ENCODE measurements at places on chromosomes 16 and 17.

DNA sequence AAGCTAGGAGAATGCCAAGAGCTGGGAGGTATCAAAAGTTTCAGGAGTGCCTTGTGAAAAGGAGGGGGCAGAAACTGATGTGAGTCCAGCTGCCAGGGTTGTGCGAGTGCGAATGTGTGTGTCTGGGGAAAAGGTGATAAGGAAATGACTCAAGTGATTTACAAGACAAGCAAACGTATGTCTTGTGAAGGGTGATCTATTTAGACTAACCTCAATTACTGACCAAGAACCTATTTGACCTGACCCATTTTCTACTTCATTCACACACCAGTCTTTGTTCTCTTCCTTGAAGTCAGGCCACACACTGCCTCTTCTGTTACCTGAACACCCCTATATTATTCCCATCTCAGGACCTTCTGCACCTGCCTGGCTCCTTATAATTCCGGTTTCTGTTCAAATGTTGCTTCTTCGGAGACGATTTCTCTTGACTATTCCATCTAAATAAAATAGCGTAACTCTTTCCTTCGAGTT is 1.0 kb downstream of the GDE1 start:
- no peak for DNase-seq

- peak; percentile 26 for DNase-seq
Measured at GRCh38 chr17:29115961-29116803, 64.0 kb downstream of the MYO18A start.

DNA sequence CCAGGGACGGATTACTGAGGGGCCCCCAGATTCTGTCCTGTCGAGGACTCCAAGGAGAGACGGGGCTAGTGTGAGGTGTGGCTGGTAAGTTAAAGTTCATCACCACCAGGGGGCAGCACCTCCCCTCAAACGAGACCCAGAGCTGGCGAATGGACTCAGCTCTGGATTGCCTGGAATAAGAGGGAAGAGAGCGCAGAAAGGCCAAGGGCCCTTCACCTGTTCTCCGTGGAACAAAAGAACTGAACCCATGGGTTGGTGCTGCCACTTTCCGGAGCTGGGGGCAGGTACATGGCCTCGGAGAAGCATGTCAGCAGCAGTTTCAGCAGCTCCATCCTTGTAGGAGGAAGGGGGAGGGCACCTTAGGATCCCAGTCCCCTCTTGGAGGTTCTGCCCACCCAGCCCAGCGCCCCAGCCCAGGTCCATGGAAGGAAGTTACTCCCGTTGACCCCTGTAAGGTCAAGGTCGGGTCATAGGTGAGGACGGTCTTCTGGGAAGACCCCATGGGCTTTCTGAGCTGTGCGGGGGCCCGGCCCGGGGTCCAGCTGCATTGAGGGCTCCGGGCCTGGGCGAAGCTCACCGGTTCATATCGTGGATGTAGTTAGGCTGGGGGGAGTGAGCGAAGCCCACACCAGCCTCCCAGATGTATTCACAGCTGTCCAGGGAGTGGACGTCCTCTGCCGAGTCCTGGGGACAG is 10.8 kb downstream of the HID1 start:
- DNase-seq, result peak; percentile 71

- no peak for DNase-seq
Measured at GRCh38 chr16:52398491-52398960, 148.4 kb downstream of the TOX3 start.

DNA sequence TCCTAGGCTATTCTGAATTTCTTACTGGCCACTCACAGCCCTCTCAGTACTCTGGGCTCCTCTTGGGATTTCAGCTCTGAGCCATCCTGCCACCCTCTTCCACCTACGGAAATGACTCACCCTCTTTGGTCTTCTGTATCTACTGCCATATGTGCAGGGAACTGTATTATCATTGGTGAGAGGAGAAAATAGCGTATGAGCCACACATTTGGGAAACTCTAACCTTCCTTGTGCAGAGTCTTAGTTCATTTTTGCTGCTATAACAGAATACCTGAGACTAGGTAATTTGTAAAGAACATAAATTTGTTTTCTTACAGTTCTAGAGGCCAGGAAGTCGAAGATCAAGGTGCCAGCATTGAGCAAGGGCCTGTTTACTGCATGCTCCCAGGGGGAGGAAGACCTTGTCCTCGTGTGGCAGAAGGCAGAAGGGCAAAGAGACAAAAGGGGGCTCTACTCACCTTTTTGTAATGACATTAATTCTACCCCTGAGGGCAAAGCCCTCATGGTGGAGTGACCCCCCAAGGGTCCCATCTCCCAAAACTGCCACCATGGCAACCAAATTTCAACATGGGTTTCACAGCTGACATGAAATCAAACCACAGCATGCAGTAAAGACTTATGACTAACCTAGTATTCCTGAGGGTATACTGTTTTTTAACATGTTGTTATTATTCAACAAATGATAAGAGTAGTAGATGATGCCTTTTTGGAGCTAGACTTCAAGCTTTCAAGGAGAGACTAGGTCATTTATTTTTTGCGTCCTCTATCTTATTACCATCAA is 191.8 kb downstream of the PRKCA start:
- DNase-seq, result no peak

DNA sequence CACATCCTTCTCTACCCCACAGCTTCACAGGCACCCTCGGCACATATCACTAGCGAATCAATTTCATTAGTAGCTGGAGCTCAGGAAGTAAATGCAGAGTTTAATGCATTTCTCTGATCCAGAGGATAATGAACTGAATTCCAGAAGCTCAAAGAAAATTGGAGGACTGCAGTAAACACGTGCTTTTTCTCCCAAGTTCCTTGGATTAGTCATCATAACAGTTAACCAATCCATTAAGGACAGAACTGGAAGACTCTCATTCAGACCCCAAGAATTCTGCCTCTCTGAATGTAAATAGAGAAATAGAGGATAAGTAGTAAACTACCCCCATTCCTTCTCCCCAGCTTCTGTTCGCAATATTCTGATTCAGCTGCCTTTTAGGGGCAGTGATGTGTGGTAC is 40.7 kb downstream of the DUSP14 start:
- no peak for DNase-seq

GRCh38 chr17:13837417-13837816 is 231.9 kb upstream of the COX10 start:
- no peak for DNase-seq

GRCh38 chr17:48192321-48192731 is 84.8 kb downstream of the SNX11 start:
- no peak for DNase-seq

DNA sequence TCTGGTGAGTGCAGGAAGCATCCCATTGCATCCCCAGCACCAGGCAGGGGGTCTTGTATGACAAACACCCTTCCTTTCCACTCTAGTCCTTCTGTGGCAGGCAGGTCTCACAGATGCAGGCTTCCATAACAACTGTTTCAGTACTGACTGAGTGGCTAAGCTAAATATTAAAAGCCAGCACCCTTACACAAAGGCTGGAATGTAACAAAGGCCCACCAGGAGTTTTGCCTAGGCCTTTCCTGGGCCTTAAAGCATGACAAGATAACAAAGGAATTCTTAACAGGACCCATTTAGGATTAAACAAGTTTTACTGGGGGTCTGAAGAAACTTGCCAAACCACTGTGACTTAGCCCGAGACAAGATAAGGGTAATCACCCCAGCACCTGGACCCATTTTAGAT is 228.9 kb upstream of the RPL38 start:
- DNase-seq, result no peak

- no peak for DNase-seq
Measured at GRCh38 chr17:54662978-54663876, 237.4 kb upstream of the TOM1L1 start.

DNA sequence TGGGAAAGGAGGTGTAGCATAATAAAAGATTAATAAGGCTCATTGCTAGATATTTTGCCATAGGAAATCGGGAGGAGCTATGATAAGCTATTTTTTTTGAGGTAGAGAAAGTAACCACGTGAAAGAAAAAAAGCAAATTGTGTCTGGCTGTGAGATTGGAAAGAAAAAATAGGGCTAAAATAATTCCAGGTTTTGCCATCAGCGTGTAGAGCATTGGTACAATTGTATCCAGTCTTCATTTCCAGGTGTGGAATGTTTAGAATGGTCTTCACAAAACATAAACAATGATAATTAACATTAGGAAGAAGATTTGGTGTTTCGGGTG is 1.1 kb downstream of the TANC2 start:
- DNase-seq, result no peak

- no peak for DNase-seq
Measured at GRCh38 chr16:59180083-59180476, 446.0 kb upstream of the GOT2 start.

DNA sequence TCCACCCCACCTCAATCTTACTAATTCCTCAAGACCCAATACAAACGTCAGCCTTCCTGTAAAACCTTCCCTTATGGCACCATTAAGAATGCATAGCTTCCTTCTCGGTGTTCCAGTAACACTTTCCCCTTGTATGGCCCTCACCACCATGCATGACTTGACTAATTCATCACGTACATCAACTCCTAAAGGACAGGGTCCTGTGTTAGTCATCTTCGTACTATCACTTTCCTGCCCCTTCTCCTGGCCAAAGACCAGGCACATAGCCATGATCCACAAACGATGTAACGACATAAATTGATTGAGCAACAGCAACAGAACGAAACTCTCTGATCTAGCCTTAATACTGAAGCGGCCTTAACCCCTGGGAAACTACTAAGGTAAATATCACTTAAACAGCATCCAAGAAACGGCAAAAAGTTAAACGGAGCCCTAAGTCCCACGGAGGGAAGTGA is 612 bp downstream of the PSMD12 start:
- no peak for DNase-seq

- DNase-seq, result no peak
Measured at GRCh38 chr16:75385507-75386152, 47.7 kb downstream of the CFDP1 start.

DNA sequence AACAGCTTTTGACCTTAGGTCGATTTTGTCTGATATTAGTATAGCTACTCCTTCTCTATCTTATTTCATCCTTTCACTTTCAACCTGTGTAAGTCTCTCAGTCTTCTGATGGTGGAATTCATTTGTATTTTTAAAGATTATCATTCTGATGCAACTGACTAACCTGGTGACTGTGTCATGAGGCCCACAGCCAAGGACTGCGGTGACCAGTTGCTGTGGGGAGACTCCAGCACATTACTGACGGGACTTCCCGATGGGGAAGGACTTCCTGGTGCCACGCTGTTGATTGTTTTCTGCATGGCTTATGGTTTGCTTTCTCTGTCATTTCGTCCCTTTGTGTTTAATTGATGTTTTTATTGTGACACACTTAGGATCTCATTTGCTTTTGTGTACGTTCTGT is 34.2 kb downstream of the RMI2 start:
- no peak for DNase-seq

DNA sequence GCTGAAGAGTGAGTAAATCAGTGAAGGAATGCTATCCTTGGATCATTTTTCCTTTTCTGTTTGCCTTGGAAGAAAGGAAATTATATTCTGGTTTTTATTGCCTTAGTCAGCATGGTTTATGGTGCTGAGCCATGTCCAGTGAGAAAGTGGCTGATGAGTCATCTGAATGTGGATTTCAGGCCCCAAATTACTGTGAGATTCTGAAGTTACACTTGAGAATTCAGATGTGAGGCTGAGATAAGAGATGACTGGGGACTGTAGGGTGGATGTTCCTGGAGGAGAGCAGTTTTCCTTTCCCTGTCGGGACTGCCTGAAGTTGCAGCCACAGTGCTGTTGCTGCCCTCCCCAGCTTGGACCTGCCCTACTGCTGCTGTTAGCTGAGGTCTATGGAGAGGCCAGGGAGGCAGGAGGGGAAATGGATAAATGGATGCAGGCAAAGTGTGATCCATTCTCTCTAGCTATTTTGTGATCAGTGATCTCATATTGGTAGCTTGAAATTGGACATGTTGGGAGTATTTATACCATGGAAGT is 4.2 kb upstream of the MAP3K14 start:
- DNase-seq, result no peak

DNA sequence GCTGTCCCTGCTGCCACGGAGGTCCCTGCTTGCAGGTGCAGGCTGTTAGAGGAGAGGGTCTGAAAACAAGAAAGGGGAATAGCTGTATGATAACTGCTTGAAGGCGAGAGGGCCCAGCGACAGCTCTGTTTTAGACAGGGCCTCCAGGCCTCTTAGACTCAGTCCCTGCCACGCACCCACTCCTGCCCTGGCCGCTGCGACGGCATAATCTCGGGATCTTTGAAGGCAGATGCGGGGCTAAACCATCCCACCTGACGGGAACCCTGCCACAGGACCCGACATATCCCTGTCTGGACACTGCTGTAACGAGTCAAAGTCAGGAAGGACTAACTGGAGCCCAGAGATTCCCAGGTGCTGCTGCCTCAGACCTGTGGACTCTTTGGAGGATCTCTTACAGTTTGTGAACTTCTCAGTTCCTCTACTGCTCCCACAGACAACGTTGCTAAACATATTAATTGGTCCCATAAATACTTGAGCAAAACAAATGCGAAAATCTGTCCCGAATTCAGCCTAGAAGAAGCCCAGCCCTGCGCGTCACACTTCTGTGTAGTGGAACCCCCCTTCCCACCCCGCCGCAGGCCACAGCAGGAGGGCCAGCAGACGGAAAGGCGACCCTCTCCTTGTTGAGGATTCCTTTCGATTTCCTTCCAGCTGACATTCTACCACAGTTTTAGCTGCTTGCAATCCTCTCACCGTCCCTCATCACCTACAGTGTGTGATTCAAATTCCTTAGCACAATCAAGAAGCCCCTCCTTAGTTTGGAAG is 998 bp upstream of the TMEM11 start:
- no peak for DNase-seq

- DNase-seq, result no peak
Measured at GRCh38 chr17:71071041-71071440, 901.7 kb downstream of the KCNJ2 start.

DNA sequence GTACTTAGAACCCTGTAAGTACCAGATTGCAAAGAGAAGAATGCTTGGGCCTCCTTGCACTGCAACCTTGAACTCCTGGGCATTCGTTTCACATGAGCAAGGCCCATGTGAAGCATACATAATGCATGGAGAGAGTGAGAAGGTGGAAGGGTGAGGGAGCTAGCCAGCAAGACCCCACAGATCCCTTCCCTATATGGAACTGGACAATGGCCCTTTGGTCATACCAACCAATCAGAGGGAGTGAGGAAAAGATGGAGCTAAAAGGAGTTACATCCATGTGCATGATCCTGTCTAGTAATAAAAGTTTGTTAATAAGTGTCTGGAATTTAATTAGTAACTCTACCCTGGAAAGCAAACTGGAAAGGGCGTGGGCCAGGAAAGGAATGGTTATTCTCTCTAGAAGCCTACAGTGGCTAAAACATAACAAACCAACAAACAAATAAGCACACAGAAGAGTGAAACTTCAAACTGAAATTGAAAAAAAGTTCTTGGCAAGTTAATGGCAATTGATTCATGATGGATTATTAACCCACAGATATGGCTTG is 29.6 kb downstream of the DNAH3 start:
- DNase-seq, result no peak
